ENCODE measurements at places on chromosomes 7 and 10.

DNA sequence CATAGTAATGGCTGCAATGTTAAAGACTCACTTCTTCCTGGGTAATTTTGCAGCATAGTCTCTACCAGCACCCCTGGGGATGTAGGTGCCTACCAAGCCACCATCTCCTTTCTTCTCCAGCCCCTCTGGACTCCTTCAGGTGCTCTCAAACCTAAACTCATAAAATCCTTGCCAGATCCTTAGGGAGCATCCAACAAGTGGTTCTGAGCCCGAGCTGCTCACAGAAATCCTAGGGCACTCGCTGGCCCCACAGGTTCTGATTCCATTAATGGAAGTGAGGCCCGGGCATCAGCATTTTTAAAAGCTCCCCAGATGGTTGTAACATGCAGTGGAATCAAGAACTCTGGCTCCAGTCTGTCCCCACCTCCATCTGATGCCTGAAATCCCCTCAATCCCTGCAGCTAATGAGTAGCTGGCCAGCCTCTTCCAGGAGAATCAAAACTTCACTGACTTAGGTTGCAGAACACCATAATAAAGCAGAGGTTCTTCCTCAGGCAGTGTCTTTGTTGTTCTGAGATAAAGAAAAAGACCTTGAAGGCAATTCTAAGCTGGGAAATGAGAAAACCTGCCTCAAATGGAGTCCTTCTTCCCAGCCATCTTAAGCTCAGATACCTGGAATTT, 336.8 kb downstream of the KCNMA1 start:
- DNase-seq = no peak

DNA sequence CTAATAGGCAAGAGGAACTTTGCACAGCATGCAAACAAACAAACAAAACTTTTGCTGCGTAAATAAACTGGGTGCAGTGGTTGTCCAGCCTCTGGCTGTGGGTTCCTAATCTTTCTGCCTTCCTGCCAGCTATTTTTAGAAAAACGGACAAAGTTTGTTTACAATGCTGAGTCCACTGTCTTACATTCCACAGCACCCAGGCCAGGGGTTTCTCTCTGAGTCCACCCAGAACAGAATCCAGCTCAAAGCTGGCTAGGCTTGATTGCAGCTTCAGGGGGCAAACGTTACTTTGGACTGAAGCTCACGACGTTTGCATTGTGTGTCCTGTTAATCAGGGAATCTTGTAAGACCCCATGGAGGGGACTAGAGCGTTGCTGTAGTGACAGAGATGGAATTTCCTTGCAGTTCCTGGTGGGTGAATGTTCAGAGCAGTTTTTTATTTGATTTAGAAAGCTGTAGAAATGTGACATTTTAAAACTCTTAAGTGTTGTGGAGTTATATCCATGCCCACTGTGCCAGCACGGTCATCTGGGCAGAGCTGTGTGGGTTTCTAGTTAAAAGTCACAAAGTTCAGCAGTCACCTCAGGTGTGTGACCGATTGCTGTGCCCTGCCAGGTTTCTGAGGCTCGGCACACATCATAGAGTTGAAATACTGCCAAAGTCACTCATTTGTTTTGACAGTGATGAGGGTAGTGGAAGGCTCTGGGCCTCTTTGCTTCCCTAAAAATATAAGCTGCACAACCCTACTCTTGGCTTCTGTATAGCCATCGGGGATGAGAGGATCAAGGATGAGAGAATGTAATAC, 247.0 kb downstream of the STK31 start:
- no peak for DNase-seq

GRCh38 chr7:127986581-127987521, 44.4 kb downstream of the LRRC4 start:
- no peak for DNase-seq

DNA sequence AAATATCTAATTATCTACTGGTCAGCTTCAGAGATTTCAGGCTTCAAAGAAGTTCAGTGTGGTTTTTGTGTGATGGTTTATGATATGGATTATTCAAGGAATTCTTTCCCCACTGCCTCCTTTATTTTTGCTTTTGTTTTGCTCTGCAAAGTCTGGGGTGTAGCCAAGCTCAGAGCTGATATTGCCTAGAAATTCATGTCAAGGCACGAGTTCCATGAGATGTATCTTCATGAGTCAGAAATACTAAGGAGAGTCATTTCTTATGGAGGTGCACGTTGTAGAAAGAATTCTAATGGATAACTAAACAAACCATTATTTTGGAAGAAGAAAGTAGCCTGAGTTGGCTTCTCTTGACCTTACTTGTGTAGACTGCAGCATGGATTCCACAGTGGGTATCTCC, 37.4 kb downstream of the VIM start:
- no peak for DNase-seq

DNA sequence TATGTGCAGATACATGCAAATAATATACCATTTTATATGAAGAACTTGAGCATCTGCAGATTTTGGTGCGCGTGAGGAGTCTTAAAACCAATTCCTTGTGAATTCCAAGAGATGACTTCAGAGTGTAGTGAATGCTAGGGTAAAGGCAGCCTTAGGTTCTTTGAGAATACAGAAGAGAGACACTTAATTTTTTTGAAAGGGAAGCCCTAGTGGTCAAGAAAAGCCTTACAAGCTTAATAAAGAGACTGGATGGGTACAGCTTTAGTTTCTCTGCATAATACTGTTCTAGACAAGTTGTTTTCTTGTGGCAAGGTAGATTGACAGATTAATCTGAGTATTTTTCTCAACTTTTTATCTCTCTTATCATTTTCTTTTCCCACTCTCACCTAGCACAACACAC, 636.5 kb downstream of the DNAJB9 start:
- DNase-seq = no peak

GRCh38 chr7:253581-254336, 36.2 kb upstream of the FOXL3 start:
- no peak for DNase-seq

- DNase-seq = no peak
These were observed 56.4 kb downstream of the CDHR3 start for GRCh38 chr7:106019470-106019820.

- DNase-seq = no peak
These were observed 182.9 kb upstream of the INHBA start for GRCh38 chr7:41885748-41886147.

DNA sequence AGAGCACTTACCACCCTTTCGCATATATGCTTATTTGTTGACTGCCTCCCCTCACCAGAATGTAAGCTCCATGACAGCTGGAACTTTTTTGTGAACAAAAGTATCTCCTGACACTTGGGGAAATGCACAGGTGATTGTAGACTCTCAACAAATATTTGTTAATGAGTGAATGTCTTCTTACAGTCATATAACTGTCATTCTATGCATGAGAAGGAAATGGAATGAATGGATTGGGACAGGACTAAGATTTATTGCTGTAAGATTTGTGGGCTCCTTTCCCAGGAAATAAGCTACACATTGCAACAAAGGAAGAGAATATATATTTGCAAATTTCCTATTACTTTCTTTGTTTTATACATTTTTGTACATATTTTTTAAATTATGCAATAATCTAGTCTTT, 48.5 kb downstream of the FEZF1 start:
- DNase-seq = no peak

DNA sequence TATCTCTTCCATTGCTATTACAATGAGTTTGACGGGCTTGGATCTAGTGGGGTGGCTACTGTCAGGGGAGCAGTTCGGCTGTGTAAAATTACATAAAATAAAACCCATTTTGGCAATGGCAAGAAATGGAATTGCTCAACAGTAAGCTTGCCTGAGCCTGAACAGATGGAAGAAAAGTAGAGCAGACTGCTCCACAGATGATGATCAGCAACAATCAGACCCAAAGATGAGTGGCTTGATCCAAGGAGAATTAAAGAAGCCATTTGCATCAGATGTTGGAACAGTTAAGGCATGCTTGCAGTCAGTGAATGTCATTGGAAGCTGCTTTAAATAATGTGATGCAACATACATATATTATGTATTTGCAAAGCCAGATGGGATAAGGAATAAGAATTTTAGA, 256.6 kb upstream of the SMIM30 start:
- no peak for DNase-seq

- no peak for DNase-seq
These were observed 31.4 kb downstream of the POR start for GRCh38 chr7:75946207-75946855.

DNA sequence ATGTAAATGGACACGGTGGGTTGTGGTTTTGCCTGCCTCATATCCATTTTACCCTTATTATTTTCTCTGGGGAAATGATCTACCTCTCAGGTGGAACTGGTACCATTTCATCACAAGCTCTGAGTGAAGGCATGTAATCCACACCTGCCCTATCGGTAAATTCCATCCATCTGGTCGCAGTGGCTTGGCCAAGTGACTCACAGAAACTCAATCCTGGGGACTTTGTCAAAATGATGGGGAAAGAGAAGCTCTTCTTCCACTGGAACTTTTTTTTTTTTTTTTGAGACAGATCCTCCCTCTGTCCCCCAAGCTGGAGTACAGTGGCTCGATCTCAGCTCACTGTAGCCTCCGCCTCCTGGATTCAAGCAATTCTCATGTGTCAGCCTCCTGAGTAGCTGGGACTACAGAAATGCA, 48.2 kb upstream of the ANKRD1 start:
- peak; percentile 56 for DNase-seq

All from trophoblast cell (in vitro differentiated cells and primary cell).